Stimulated activated CD4-positive, alpha-beta T cell treated with anti-CD3 and anti-CD28 coated beads, Interleukin-4, amount 100 ng/mL, for 1 hour (primary cell): ENCODE measurements at places on chromosomes 1 and 21.

GRCh38 chr21:45850181-45850580 lies 131.4 kb upstream of the COL6A1 start:
- DNase-seq, result no peak

DNA sequence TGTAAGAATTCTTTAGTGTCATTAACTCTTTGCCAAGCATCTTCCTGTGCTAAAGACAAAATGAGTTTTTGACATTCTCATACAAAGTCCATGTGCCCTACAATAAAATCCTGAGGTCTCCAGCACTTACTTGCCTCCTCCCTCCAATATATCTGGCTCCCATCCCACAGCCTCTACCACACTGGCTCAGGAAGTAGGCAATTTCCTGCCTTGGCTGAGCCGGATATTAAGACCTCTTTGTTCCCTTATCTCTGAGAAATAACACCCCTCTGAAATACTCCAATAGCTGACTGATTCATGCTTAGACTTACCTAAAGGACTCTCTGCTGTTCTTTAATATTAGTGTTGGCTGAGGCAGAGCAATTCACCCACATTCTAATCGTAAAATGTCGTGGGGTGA lies 37.6 kb upstream of the GORAB start:
- DNase-seq, result no peak

DNA sequence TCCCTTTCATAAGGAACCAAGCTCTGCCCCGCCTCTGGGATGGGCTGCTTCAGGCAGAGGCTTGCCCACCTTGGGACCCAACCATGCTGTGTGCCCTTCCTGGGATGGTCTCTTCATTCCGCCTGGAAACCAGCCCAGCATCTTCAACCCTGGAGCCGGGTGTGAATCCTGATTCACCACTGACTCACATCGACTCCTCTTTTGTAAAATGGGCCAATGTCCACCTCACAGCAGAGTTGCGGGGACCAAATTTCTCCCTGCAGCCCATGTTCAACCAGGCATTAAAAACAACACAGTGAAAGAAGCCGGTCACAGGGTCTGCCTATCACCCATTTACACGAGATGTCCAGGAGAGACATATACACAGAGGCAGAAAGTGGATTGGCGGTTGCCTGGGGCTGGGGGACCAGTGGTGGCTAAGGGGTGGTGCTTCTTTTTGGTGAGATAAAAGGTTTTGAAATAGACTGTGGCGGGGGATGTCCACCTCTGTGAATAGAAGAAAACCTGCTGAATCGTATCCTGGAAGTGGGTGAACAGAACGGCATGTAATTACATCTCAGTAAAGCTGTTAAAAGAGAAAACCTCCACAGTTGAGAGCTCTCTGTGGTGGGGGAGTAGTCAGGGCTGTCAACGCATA lies 6.9 kb upstream of the GPR153 start:
- DNase-seq, result no peak

GRCh38 chr1:195336812-195337211 lies 1271.4 kb downstream of the KCNT2 start:
- DNase-seq, result no peak

GRCh38 chr1:100904528-100904927 lies 8.6 kb downstream of the SLC30A7 start:
- no peak for DNase-seq

- DNase-seq, result no peak
Measured at GRCh38 chr1:73903092-73903491, 294.9 kb downstream of the LRRIQ3 start.
